ENCODE measurements at places on chromosomes 11 and 22.

DNA sequence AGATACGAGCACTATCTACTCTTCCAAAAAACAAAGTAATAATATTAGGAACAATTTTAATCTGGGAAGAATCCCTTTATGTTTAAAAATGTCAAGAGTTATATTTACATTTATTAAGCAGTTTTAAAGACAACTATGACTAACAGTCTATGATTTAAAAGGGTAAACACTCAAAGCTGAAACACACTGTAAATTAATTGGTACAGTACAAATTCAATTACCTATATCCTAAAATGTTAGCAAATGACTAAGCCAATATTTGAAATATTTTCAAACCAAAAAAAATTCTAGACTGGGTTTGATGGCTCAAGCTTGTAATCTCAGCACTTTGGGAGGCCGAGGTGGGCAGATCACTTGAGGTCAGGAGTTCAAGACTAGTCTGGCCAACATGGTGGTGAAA, 36.0 kb upstream of the CHRNA10 start:
- no peak for DNase-seq

DNA sequence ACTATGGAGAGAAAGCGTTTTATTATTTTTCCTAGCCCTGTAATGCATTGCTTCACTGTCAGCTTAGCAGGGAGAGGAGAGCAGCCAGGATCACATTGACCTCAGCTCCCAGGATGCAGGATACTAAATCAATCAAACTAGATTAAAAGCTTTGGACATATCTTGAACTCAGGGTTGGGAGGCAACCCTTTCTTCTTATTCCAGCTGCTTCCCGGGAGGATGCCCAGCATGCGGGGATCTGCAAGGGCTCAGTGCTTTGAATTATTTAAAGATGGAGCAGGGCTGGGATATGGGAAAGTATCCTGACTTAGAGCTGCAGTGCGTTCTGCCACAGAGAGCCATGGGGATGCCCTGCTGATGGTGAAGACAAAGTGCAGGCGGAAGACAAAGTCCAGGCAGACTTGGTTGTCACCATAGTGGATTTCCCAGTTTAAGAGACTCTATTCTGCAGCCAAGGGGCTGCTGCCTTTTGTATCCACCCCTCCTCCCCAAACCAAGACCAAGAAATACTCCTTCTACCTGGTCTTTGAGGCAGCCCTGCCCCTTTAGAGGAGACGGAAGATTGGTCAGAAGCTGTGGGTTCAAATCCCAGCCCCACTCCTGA, 1035.0 kb downstream of the TBC1D22A start:
- DNase-seq = no peak

- no peak for DNase-seq
Observed at GRCh38 chr11:79182794-79183193, 258.0 kb downstream of the TENM4 start.

- DNase-seq = no peak
Observed at GRCh38 chr11:117195258-117195657, 3.9 kb upstream of the TAGLN start.

DNA sequence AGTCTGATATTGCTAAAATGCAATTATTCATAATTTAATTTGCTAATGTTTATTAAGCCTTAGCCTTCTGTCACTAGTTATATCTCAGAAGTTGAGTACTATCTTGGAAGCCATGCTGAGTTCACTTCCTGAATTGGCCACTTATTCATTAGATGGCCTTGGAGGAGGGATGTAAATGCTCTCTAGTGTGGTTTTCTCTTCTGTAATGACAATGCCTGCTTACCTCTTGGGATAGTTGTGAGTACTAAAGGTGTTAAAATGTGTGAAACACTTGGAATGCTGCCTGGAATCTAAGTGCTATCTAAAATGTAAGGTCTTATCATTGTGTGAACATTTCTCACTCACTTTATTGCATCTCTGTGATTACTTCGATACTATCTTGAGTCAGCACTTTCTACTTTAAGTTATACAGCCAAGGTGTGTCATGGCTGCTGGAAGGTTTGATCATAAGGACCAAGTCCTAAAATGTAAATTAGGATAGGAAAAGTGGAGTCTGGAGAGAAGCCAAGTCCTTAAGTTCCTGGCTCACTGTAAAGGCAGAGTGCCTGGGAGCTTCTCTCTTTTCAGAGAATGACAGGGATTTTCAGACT, 12.4 kb downstream of the GLYATL2 start:
- no peak for DNase-seq

DNA sequence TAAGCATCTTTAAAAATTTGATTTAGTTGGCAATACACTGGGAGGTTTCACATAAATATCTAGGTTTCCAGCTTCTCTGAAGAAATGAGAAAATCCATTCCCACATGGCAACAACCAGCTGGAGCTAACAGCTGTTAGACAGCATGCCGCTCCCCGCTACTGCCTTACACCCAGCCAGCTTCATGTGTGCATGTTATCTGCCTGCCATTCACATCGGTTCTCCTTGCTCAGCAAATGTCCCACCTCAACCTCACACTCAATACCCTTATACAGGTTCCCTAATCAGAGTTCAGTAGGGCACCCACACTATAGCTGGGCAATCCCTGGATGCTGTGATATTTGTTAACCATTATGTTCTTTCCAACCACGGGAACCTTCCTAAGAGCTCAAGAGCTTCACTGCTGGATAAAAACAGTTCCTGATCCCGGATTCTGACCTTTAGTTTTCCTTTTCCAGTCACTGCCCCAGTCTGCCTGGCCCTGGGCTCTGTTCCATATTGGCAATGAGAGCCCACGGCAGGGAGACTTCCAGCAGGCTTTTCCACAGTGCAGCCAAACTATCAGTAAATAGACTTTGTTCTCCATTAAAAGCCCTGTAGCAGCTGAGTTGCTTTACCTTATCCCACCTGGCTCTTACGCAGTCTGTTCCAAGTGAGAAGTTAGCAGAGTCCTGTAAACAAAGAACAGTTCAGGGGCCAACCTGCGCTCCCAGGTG, 8.6 kb downstream of the RPUSD4 start:
- DNase-seq = no peak

DNA sequence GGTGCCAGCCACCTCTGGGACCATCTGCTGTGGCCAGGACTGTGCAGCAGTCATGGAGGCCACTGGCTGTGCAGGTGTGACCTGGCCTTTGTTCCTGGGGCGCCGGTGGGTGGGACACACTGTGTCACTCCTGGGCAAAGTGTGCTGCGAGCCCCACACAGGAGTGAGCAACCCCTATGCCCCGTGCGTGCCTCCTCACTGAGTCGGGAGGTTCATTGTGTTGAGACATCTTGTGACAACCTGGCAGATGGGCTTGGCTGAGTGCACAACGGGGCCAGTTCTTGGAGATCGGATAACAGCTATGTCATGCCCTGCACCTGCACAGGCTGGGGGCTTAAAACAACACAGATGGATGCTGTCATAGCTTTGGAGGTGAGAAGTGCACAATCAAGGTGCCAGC, 13.5 kb downstream of the ANO1 start:
- no peak for DNase-seq

DNA sequence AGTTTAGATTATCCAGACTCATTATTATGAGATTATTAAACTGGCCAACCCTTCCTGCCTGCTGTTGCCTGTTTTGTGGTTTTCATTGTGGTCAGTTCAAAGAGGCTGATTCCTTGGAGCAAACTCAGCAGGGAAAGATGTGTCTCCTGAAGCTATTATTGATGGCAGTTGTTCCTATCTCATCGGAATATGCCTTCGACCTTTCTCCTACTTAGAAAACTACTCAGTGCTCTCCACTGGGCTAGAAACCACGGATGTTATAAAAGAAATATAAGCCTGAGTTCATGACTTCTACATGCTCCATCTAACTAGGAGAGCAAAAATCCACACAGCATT, 80.2 kb upstream of the NAV2 start:
- DNase-seq = no peak

DNA sequence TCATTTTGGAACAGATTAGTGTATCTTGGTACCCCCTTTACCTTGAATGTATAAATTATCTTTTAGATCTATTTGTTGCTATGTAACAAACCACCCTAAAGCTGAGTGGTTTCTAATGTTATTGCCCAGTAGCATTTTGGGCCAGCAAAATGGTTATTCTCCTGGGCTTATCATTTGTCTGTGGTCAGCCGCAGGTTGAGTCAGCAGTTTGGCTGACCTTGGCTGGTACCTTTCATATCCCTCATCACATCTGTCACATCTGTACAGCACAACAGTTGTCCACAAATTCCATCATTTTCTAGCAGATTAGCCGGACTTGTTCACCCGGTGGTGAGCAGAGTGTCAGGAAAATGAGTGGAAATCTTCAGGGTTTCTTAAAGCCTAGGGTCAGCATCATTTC, 588.5 kb upstream of the ARHGAP42 start:
- DNase-seq = no peak

DNA sequence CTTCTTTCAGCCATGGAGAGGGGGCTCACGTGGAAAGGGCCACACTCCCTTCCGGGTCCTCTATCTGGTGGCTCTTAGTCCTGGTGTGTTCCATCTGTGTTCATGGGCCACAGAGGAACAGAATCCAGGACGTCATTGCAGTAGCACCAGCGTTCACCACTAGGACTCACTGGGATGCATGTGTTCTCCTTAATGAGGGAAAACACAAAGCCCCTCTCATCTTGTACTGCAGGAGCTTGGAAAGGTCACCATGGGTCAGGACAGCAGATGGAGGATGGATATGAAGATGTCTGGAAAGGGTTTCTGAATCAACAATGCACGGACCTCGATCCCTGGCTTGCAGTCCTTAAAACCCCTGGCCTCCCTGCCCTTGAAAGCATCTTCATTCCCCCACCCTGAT, 113.8 kb upstream of the THY1 start:
- no peak for DNase-seq

DNA sequence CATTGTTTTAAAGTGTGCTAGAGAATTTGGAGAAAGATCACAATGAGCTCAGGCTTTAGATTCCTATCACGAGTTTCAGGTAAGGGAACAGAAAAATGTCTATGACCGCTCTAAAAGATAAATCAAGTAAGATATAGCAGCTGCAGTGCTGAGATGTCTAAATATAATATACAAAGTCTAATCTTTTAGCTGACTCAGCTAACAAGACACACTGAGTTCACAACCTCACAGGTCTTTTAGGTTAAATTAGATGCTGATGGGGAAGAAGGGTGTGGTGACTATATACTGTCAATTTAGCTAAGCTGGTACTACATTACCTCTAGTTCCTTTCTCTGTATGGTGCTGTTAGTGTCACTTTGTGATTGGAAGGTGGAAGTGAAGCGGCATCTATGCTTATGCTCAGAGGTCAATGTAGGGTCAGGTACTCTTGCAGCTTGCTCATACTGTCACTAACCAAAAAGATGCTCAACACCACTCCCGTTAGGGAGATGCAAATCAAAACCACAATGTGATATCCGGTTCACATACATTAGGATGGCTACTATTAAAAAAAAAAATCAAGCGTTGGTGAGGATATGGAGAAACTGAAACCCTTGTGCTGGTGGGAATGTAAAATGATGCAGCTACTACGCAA, 283.5 kb downstream of the SWAP70 start:
- no peak for DNase-seq

All from CMK (cell line).